ENCODE measurements at places on chromosomes 2 and 18.

DNA sequence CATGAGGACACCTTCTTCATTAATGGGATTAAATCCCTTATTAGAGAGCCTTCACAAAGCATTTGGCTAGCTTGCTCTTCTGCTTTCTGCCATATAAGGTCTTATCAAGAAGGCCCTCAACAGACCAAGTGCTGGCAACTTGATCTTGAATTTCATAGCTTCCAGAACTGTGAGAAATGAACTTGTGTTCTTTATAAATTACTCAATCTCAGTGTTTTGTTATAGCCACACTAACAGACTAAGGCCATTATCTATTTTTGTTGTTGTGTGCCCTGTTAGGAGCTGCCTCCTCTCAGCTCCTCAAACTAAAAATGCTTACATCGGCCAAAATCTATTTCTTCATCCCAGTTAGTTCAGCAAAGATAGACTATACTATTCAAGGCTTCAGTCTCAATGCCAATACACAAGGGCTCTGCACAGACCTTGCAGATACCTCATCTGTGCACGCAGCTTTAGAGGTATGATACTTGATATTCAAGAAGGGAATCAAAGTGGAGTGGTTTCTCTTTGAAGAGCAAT is 182.9 kb downstream of the GPD2 start:
- DNase-seq: no peak

- DNase-seq: no peak
Measured at GRCh38 chr2:111119822-111120252, 877 bp upstream of the BCL2L11 start.

- DNase-seq: peak; percentile 26
Measured at GRCh38 chr2:199455545-199456382, 2.0 kb downstream of the SATB2 start.

- DNase-seq: no peak
Measured at GRCh38 chr18:59055345-59056032, 84.2 kb upstream of the SEC11C start.

DNA sequence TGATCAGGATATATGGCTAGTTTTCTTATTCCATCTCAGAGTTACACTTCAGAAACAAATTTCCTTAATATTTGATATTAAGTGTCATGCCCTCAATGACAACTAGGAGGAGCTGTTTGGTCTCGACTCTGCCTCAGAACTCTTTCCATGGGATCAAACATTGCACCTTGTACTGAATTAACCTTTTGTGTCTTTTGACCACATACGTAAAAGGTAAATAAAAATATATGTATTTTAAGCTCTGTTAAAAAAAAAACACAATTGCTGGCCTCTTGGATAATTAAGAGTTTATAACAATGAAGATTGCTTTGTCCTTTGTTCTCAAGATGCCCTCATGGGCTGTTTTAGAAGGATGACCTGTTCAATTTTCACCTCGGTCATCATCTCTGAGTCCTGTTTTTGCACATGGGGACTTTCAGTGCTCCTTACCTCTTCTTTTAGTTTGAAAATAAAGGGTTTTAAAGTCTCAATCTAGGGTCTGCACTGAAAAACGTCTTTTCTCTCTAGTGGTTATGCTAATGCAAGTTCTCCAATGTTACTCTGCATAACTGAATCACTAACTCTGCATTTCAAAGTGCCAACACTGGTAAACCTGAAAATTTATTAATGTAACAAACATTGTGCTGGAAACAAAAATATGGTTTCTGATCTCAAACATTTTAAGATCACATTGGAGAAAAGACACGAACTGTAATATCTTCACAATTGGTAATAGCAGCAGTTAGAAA is 18.8 kb upstream of the FN1 start:
- no peak for DNase-seq

GRCh38 chr2:105796791-105797190 is 52.1 kb downstream of the NCK2 start:
- DNase-seq: no peak

DNA sequence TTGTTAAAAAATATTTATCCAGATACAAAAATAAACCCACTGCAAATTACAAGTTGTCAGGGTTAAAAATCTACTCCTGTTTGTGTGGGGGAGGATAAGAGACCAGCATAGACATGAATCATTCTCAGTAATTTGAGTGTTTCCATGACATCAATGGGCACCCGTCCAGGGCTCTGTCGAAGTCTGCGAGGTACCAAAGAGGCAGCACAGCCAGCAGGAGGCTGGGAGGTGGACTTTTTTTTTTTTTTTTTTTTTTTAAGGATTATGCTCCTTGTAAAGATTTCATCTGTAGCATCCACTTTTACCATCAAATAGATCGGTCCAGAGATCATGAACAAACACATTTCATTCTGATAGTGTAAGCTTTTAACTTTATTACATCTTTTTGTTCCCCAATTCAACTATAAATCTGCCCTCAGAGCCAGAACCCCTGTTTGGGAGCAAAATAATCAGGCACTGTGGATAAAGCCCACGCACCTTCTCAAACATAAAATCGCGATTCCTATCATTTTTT is 182.0 kb downstream of the TCF4 start:
- peak; percentile 78 for DNase-seq

DNA sequence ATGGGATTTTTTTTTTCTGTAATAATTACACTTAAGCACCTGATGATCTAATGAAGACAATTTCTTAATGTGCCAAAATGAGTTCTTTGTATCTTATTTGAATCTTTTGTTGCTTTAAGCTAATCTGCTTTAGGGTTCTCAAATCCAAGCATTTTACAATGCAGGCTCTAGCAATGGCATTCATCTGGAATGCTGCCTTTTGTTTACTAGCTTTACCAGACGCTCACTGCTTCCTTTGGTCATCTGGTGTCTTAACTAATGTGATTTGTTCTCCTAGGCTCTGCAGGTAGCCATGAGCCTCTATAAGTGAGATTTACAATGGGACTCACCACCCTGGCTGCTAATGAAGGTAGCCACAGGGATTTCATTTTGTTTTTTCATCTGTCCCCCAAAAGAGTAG is 100.3 kb downstream of the GREB1L start:
- DNase-seq: no peak
